ENCODE measurements at places on chromosomes 7 and 10.

GRCh38 chr10:71829171-71829570 lies 21.9 kb downstream of the PSAP start:
- no peak for DNase-seq

DNA sequence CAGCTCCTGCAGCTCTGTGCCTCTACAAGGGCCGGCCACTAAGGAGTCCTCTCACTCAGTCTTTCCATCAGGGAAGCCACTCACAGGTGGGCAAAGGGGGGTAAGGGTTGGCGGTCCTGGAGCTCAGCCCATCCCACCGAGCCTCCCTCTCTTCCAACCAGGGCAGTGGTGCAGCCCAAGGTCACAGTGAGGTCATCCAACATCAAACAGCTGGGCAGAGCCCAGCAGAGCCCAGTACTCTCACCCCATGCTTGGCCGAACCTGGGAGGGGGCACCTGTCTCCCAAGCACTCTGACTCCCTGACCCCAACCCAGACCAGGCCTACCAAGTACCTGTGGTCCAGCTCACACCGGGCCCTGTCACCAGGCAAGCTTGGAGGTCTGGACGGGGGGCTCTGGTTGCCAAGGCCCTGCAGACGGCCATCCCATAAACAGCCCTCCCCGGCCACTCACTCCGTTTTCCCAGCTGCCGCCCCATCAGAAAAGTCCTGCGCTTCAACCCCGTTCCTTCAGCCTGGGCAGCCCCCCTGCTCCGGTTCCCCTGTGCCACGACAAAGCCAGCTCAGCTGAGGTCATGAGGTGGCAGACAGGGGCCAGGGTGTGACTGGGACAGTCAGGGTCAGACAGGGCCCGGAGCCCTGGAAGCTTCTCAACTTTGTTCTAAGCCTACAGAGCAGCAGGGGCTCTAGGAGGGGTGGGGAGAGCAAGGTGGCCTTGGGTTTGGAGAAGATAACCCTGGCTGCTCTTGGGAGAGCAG lies 27.5 kb downstream of the PDGFA start:
- no peak for DNase-seq

DNA sequence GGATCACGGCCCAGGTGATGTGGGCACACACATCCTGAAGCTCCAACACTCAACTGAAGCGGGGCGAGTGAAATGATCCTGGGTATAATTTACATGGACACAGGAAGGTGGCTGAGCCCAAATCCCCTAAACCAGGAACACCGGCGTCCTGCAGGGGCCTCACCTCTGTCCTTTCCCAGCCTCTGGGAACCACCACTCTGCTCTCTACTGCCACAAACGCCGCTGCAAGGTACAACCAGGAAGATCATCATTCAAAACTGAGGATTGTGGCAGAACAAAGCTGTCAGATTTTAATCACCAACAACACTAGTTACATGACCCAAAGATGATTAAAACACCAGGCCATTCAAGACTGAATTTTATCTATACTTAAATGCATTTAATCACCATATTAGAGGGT lies 104.0 kb downstream of the DIP2C start:
- DNase-seq: no peak

GRCh38 chr10:96991313-96991841 lies 159.3 kb downstream of the LCOR start:
- no peak for DNase-seq

- DNase-seq: no peak
Measured at GRCh38 chr7:87173471-87173870, 21.2 kb downstream of the DMTF1 start.

DNA sequence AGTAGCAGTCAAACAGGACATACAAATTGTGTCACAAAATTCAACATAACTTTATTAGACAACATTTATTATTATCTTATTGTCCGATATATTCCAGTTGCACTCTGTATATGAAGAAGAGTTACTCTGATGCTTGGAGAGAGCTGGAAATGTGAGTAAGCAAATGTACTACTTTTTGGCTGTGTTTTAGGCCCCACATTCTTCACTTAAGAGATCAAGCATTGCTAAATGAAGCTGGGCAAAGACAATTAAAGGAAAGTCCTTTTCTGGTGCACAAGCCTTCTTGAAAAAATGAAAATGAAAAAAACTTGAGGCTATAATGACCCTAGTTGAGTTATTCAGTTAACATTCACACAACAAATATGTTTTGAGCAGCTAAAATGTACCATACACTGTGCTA lies 26.1 kb downstream of the MYPN start:
- no peak for DNase-seq

- no peak for DNase-seq
Measured at GRCh38 chr7:52726986-52727385, 308.4 kb upstream of the POM121L12 start.

- no peak for DNase-seq
Measured at GRCh38 chr7:155296006-155296787, 1.5 kb upstream of the INSIG1 start.

- DNase-seq: no peak
Measured at GRCh38 chr10:97764519-97764931, 7.3 kb downstream of the SFRP5 start.

DNA sequence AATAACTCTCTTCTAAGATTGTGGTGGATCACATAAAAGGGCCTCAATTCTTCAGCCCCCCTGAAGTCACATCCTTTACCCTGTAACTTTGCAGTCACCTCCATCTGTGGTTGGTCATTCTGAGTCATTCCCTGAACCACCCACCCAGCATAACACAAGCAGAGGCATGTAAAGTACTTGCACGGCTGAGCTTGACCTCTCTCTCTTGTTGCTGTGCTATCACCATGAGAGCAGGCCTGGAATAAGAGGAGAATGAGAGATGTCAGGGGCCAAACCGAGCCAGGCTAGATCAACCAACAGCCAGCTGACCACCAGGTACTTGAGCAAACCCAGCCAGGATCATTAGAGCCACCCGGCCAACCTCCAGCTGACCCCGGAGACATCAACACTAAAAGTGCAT lies 13.5 kb upstream of the STK17A start:
- no peak for DNase-seq

- no peak for DNase-seq
Measured at GRCh38 chr7:99357701-99358490, 16.6 kb upstream of the ARPC1B start.

DNA sequence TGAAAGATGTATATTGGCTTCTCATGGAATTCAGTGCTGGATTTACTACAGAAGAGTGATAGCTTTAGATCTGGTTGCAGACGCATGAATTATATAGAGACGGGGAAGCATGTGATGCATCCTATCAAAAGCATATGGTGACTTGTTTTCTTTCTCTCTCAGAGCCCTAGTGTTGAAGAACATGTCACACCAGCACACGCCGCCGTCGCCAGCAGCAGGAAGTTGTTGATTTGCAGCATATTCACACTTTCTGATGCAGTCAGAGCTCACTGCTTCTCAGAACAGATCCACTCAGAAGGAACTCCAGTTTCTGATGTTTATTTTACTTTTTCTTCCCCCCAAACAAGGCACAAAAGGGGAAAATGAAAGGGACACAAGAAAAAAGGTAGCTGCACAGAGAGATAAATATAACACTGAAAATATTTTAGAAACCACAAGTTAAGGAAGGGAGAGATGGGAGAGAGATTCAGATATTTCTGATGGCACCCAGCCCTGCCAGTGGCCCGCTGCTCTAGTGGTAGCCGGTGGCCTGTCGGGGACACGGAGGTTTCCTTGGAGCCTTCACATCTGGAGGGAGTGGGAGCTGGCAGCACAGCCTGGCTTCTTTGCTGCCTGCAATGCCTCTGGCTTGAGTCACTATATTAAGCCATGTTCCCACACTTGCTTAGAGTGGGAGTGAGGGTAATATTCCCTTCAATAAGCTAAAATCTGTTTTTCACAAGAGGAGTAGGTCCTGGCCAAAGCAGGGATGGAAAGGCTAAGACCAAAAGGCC lies 123.2 kb downstream of the NRP1 start:
- no peak for DNase-seq

DNA sequence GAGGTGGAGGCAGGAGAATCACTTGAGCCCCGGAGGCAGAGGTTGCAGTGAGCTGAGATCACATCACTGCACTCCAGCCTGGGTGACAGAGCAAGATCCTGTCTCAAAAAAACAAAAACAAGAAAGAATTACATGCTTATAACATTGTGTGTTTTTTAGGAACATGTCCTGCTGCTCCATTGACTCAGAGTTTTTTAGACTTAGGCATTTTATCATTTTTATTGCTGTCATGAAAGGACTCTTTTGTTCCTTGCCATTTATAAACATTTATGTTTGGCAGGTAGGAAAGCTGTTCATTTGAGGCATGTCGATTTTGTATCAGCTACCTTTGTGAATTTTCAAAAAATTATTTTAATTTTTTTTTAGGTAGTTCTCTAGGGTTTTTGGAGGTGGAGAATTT lies 20.3 kb downstream of the COL26A1 start:
- DNase-seq: no peak

- no peak for DNase-seq
Measured at GRCh38 chr10:36765782-36766414, 359.5 kb upstream of the ANKRD30A start.

DNA sequence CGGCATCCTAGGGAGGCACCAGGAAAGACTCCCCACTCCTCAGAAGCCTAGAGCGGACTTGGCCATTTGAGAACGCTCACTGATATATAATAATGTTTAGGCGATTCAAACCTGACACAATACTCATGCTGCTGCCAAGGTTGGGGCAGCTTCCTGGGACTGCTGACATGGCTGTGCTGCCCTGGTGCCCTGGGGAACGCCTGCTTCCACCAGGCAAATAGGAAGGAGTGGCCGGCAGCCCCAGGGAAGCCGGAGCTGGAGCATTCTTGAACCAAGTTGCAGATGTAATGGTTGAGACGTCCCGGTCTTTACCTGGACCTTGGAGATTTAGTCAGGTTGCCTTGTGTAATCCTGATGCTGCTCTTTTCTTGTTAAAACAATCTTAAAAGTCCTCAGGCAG lies 8.8 kb downstream of the GDF10 start:
- no peak for DNase-seq

DNA sequence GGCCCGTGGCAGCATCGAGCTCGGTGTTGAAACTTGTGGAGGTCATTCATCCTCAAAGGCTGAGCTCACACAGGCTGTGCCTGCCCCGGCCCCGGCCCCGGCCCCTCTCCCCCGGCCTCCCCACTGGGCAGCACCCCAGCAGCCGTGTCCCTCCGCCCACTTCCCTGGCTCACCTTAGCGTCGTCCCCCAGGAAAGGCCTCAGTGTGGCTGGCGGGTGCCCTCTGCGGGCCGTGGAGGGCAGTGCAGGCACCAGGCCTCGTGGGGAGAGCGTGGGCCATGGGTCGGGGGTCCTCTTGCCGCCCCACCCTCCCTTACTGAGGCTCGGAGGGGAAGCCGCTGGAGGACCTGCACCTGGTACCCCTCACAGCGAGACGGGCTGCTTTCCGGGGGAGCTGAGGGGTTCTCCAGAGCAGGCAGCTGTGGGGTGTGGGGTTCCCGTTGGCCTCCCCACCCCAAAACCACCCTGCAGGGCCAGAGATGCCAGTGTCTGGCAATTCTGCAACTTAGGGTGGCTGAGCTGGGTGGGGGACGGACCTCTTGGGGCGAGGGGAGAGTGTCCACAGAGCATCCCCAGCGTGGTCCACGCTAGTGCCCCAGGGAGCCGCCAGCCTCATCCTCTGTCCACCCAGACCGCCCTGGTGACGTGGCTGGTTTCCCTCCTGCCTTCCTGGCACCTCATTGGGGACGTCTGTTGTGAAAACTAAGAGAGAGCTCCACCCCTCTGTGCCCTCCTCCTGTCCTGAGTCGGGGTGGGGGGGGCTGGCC lies 44.2 kb upstream of the DPYSL4 start:
- no peak for DNase-seq

GRCh38 chr7:148299350-148300276 lies 291.0 kb upstream of the C7orf33 start:
- DNase-seq: no peak
